Heart left ventricle (tissue), 16 donors: ENCODE measurements at places on chromosomes 4 and X. TPM values are rescaled to one million over a fixed set of nuclear protein-coding genes. Genes with fewer than 3 reads are reported as not detected.
A peak's percentile ranks its signal among the peaks of the same experiment; 100 is the strongest.

SPATA18 gene
- total RNA-seq, result 1.7 TPM

- no peaks in the 10 kb centered on the region for H3K36me3 ChIP-seq
- H3K27me3 ChIP-seq, result no peaks in the 10 kb centered on the region
- no peak for DNase-seq
- peak overlapping the region; percentile 34 for H3K27ac ChIP-seq
Measured at GRCh38 chr4:158079661-158080060, 93.2 kb downstream of the GASK1B start.

GRCh38 chrX:28851871-28852270 is 264.6 kb downstream of the IL1RAPL1 start:
- no peaks in the 10 kb centered on the region for H3K36me3 ChIP-seq
- no peaks in the 10 kb centered on the region for H3K27me3 ChIP-seq
- H3K27ac ChIP-seq, result peak overlapping the region; percentile 38
- H3K4me3 ChIP-seq, result no peak overlapping the region
- DNase-seq, result no peak
- H3K4me1 ChIP-seq, result no peaks in the 10 kb centered on the region

- no peaks in the 10 kb centered on the region for H3K36me3 ChIP-seq
- H3K4me1 ChIP-seq, result no peaks in the 10 kb centered on the region
- H3K27me3 ChIP-seq, result no peaks in the 10 kb centered on the region
- DNase-seq, result no peak
- no peak overlapping the region for H3K4me3 ChIP-seq
Measured at GRCh38 chr4:44025376-44026020, 423.1 kb downstream of the KCTD8 start.

DNA sequence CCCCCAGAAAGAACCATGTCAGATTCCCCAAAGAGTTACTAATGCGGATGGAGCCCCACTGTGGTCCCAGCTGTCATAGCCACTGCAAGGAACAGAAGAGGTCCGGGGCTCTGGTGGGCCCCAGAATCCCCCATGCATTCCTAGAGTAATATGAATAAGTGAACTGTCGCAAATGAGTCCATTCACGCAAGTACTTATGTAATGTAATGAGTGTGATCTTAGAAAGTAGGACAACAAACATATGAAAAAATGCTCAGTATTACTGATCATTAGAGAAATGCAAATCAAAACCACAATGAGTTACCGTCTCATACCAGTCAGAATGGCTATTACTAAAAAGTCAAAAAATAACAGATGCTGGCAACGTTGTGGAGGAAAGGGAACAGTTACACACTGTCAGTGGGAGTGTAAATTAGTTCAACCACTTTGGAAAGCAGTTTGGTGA is 141.5 kb upstream of the RBPJ start:
- no peak overlapping the region for H3K4me3 ChIP-seq
- H3K27ac ChIP-seq, result no peak overlapping the region
- DNase-seq, result no peak
- peaks cover 4% of the 10 kb centered on the region for H3K4me1 ChIP-seq
